ENCODE measurements at places on chromosomes 12 and 14.
A peak's percentile ranks its signal among the peaks of the same experiment; 100 is the strongest.

DNA sequence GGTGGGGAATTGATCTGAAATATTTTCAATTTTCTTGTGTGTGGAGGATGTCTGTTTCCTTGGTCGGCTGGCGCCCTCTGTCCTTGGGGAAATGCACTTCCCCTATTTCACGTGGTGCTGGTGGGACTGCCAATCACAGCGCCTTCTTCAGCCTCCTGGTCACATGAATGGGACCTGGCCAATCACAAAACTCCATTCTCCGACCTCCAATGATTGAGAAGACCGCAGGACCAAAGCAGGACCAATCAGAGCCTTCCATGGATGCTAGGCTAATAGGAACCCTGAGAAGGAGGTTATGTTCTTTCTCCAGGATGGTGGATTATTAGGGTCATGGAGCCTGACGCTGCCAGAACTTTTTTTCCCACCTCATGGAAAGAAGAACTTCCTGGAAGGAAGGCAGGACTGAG lies 188.7 kb downstream of the TTC8 start:
- peak; percentile 15 for DNase-seq

DNA sequence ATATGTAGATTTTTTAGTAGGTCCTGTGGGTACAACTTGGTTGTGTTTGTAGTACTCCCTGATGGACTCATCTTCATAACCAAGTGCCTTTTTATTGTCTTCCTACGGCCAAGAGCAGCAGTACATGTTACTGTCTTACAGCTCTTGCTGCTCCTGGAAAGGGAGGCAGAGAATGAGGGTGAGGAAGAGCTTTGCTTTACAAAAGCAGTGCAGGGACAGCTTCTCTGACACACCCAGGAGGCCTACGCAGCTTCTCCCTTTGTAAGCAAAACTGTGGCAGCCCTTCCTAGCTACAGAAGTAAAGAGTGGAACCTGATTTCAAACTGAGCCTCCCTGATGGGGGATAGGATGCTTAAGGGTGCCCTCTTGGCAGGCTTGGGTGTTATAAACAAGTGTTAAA lies 18.6 kb downstream of the MYRFL start:
- no peak for DNase-seq

- no peak for DNase-seq
These were observed 77.7 kb downstream of the PRMT8 start for GRCh38 chr12:3568695-3569094.

DNA sequence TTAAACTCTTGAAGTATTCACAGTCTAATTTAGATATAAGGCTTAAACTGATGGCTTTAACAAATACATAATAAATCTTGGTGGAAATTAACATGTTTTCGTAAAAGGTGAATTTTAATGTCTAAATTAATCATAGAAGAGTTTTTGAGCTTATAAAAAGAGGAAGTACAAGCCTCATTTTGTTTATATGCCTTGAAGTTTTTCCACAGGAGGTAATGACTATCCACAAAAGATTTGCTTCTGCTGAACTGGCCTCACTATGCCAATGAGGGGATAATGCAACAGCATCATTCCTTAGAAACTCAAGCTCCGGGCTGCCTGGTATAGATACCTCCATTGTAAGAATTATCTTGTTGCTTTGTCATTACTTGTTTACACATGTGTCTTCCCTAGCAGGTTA lies 175.6 kb downstream of the DUSP6 start:
- DNase-seq = no peak

DNA sequence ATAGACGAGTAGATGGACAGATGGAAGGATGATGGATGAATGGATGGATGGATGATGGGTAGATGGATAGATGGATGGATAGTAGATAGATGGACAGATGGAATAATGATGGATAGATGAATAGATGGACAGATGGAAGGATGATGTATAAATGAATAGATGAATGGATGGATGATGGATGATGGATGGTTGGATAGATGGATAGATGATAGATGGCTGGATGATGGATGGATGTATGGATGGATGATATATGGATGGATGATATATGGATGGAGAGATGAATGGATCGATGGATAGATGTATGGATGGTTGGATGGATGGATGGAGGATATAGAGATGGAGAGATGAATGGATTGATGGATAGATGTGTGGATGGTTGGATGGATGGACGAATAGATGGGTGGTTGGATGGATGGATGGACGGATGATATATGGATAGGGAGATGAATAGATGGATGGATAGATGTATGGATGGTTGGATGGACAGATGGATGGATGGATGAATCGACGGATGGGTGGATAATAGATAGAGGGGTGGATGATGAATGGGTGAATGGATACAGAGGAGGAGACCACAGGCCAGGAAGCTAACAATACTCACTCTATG lies 19.3 kb downstream of the TRPV4 start:
- DNase-seq = no peak

- no peak for DNase-seq
These were observed 14.1 kb downstream of the TRMT61A start for GRCh38 chr14:103543140-103543539.

DNA sequence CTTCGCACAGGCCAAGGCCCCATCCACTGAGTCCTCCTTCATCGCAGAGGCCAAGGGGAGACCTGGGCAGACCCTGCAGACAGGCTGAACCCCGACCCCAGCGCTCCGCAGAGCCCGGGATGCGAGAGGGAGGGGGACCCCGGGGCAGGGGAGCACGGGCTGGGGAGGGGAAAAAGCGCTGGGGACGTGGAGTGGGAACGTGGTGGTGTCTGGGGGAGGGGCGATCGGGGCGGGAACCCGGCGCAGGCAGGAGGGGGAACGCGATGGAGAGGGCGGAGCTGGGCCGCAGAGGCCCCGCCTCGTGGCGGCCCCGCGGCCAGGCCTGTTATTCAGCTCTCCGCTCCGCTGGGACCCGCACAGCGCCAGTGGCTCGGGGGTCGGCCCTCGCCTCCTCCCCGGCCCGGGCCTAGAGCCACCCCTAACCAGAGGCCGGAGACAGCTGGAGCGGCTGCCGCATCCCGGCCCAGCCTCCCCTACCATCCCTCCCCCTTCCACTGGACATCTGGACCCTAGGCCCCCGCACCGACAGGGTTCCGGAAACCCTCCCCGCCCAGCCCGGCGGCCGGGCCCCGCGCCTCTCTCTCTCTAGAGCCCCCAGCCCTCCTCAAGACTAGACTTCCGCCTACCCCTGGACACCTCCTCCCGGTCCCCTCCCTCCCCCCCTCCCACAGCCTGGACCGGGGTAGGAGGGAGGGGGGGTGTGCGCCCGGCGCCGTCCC lies at the start of gene ARHGEF25:
Gene ARHGEF25 (plus strand): TSS at position 328 of the 719 bp plus-strand sequence. CDS start 460 bp downstream, outside the sequence.
- peak; percentile 74 for DNase-seq

DNA sequence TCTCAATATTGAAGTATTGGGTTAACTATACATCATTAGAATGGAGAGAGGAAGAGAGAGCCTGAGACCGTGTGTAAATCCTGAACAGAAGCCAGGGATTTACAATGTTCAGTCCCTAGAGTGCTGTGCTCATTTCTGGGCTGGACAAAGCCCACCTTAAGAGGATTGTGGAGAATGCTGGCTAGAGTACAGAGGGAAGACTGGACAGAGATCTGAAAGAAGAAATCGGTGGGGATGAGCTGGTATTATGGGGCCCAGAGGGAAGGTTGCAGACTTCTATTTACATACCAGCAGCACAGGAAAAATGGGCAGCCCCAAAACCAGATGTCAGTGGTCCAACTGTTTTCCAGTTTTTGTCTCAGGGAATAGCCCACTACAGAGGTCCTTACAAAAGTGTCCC lies 42.3 kb downstream of the RTN1 start:
- no peak for DNase-seq

- DNase-seq = no peak
These were observed 49.4 kb downstream of the PHLDA1 start for GRCh38 chr12:75982169-75982564.

GRCh38 chr12:77299910-77300669 lies 234.7 kb upstream of the E2F7 start:
- DNase-seq = no peak

GRCh38 chr14:50340963-50341362 lies 28.8 kb downstream of the DMAC2L start:
- no peak for DNase-seq

GRCh38 chr12:119749666-119750065 lies 81.7 kb downstream of the PRKAB1 start:
- DNase-seq = no peak

GRCh38 chr12:105431537-105432100 lies 101.1 kb downstream of the C12orf75 start:
- no peak for DNase-seq

GRCh38 chr12:50220363-50220995 lies 53.3 kb upstream of the CERS5 start:
- DNase-seq = peak; percentile 62

DNA sequence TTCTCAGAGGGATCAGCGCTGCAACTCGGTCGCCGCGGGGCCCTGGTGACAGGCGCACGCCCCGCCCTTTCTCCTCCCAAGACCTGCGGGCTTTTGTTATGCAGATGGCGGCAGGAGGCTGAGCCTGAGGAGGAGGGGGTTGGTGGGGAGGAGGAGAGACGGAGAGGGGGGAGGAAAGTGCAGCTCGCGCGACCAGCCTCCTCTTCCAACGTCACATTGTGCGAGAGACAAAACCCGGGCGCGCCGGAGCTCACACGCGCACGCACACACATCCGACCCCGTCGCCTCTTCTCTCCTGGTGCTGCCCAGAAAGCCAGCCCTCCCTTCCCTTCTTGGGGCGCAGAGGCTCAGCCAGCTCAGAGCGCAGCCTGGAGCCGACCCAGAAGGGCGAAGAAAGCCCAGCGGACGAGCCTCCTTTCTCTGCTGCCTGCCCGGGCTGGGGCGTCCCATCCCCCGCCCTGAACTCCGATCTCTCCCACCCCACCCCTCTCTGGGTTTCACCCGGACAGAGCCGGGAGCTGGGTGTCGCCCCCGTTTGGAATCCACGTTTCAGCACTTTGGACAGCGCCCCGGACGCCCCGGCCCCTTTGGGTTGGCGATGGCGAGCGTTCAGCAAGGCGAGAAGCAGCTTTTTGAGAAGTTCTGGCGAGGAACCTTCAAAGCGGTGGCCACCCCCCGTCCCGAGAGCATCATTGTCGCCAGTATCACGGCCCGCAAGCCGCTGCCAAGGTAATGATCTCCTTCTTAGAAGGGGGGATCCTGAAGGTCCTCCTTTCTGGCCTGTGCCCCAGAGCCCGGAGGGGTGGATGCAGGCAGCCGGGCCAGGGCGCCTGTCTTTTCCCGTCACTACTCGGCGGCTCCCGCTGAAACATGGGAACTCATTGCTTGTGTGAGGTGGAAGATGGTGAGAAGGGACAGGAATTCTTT lies at the start of gene SRRM4:
Gene SRRM4 (plus strand): TSS at position 257 of the 927 bp plus-strand sequence. CDS start 342 bp downstream, at position 599.
- DNase-seq = no peak

- no peak for DNase-seq
These were observed 288.5 kb upstream of the RTL1 start for GRCh38 chr14:101191721-101192660.

GRCh38 chr14:60815371-60815770 lies 80.8 kb downstream of the MNAT1 start:
- DNase-seq = no peak

- peak; percentile 73 for DNase-seq
These were observed 567 bp downstream of the FUT8 start for GRCh38 chr14:65412856-65413738.

- no peak for DNase-seq
These were observed 257.9 kb downstream of the MSRB3 start for GRCh38 chr12:65536351-65536750.

DNA sequence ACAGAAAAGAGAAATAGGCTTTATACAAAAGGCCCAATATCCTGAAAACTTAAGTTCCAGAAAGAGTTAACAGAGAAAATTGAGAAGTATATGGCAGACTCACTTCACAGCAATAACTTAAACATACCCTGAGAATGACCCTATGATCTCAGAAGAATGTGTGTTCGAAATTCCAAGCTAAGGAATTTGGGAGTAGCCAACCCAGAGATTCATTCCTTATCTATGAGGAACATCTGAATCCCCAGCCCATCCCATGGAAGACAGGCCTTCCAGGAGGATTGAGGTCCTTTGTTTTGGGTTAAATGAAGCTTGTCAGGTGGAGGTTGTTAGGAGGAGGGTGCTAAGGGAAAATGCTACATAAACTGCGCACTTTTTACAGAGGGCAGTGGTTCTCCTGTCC lies 7.5 kb upstream of the SAV1 start:
- no peak for DNase-seq

DNA sequence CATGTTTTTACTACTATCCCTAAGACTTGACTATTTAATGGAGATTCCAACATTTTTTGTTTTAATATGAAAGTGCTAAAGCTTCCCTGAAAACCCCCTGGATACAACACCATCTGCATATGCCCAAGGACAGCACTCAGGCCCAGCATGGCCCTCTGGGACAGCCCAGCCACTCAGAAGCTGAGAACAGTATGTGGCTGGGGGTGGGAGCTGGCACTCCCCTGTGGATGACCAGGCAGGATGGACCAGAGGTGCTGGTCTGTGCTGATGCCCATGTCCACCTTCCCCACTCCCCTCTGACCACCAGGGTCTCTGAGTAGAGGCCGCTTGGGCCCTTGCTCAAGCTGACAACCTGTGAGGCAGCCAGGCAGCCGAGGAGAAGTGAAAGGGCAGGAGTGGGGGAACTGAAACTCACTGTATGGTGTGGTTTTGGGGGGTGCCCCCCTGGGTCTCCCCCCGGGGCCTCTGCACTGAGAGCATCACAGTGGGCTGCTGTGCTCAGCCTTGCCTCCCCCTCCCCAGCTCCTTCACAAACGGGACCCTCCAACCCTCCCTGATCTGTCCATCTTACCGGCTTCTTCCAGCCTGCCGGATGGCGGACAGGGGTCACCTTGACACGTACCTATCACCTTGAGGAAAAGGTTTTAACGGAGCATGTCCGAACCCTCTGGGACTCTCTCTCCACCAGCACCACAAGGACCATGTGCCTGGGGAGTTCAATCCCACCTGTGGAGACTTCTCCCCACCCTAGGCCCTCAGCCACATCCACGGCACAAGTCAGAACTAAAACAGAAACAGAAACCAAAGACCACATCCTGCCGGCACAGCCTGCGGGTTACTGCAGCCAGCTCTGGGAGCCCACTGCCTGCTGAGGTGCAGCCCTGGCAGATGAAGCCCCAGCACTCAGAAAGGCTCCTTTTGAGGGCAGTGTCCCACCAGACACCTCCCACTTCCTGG lies at the start of gene TMEM229B:
Gene TMEM229B (minus strand): TSS at position 785 of the 957 bp plus-strand sequence. CDS start 14,798 bp downstream, outside the sequence.
- peak; percentile 76 for DNase-seq

DNA sequence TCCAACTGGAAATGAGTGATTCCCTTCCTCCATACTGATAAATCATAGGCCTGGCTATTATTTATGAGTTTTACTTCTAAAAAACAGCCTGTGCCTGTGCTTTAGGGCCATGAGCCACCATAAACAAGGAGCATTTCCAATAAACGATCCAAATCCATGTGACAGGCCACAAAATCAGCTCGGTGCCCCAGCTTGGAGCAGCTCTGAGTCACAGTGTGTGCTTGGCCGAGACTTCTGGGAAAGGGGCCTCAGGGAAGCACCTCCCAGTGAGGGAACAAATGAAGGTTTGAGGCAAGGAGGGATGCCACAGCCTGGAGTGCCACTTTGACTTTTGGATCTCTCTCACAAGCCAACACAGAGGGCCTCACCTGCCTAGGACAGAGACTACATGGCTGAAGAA lies 190.4 kb downstream of the NTF3 start:
- no peak for DNase-seq

GRCh38 chr12:71007020-71007419 lies 86.5 kb upstream of the PTPRR start:
- no peak for DNase-seq

- no peak for DNase-seq
These were observed 49.3 kb downstream of the CDK17 start for GRCh38 chr12:96350982-96351381.
